ENCODE measurements at places on chromosomes 7 and 10. TPM values are rescaled to one million over a fixed set of nuclear protein-coding genes. Genes with fewer than 3 reads are reported as not detected.

ITGA8 gene
- 1.7 TPM for total RNA-seq

GRCh38 chr7:44755698-44756627 is 7.3 kb downstream of the ZMIZ2 start:
- DNase-seq = no peak

DNA sequence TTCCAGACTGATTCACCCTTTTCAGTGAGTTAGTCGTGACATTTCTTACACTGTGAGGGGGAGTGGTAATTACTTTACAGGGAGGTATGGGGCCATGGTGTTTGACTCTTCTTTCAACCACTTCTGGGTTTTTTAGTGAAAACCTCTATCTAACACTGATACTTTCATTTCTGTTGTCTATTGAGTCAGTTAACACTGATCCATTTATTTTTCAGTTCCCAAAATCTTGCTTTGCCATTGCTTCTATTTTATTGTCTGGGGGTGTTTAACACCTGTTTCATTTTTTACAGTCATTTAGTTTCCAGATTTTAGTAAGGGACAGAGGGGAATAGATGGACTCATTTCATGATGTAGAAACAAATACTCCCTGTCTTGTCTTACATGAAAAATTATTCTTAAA is 61.5 kb downstream of the HELLS start:
- no peak for DNase-seq

- peak; percentile 68 for DNase-seq
Observed at GRCh38 chr7:91266067-91266688, 1.9 kb downstream of the FZD1 start.

APBB1IP gene
- total RNA-seq = 4.8 TPM

UNCX gene
- not detected for total RNA-seq

DNA sequence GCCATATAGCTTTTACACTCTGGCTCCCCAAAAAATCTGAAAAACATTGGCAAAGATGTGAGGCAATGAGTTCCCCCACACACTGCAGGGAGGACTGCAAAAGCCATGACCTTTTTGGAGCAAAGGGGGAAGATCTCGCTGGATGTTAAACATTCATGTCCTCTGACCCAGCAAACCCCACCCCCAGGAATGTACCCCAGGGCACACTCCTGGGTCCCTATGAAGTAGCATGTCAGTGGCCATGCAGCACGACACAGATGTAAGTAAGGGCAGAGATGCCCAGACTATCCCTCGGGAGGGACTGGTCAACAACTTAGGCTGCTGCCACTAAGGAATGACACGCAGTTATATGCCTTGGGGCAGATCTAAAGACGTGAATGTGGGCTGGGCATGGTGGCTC is 100.6 kb downstream of the DLG5 start:
- no peak for DNase-seq

ANKRD30A gene
- not detected for total RNA-seq

DNA sequence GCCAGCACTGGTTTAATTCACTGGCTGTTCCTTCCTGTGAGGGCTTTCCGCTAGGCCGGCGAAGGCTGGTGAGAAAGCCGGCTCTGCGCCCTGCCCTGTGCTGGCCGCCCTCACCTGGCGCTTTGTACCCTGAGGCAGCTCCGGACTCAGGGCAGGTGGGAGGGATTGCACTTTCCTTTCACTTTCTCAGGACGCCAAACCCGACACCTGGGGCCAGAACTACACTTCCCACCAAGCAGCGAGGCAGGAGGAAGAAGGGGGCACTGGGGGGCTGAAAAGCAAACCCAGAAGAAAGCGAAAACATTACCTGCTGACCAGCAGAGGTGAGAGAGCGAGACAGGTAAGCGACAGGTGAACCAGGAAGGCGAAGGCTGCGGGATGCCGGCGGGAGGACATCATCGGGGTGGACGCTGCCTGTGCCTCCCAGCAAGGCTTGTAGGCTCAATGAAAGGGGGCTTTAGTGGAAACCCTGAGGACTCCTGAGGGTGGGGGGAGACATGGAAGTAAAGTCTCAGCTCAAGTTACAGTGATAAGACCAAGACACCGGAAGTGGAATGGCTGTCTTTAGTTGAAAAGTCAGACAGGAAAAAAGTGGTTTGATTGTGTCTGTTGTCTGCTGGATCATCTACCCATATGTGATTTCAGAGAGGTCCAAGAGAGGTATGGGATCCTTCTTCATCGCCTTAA is at the start of gene RAB19:
RAB19 (plus strand) TSS at position 181 of the 687 bp plus-strand sequence. CDS start 3,589 bp downstream, outside the sequence.
- no peak for DNase-seq

AUTS2 gene
- 5.3 TPM for total RNA-seq

UCN3 gene
- total RNA-seq = not detected

DNA sequence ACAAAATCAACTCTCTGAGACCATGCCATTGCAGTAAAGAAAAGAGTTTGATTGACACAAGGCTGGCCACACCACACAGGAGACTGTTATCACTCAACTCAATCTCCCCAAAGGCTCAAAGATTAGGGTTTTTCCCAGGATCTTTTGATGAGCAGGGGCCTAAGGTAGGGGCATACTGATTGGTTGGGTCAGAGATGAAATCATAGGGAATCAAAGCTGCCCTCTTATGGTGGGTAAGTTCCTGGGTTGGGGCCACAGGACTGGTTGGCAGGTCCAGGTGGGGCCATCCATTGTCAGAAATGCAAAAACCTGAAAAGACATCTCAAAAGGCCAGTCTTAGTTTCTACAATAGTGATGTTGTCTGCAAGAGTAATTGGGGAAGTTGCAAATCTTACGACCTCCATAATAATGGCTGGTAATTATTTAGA is 91.6 kb downstream of the AKR1D1 start:
- no peak for DNase-seq

DNA sequence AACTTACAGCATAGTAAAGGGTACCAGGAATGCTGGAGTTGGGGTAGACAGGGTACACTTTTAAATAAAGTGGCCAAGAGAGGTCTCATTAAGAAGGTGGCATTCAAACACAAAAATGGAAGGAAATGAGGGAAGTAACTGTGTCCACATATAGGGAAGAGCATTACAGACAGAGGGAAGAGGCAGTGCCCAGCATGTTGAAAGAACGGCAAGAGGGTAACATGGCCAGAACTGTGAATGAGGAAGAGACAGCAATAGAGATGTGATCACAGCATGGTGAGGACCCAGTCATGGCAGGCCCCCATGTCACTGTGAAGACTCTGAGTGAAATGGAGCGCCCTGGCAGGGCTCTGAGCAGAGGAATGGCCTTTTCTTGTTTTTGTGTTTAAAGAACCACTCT is 35.1 kb upstream of the ZNRF2 start:
- DNase-seq = no peak

GRCh38 chr7:116380025-116380424 is 119.5 kb upstream of the CAV2 start:
- DNase-seq = no peak

DNA sequence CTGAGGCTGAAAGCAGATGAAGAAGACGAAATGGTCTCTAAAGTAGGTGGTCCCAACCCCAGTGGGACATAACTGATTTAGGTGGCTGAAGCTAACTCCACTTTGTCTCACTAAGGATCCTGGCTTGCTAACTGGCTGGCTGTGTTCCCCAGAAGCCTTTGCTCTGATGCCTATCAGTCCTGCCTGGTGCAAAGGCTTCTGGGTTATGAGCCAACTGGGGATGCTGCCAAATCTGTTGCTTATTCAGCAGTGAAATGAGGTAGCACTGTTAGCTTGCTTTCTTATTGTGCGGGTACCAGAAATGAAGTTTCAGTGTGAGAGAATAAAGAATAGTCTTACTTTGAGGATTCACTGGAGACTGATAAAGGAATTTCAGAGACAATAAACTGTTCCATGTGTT is 18.1 kb downstream of the PRKG1 start:
- peak; percentile 80 for DNase-seq

DNA sequence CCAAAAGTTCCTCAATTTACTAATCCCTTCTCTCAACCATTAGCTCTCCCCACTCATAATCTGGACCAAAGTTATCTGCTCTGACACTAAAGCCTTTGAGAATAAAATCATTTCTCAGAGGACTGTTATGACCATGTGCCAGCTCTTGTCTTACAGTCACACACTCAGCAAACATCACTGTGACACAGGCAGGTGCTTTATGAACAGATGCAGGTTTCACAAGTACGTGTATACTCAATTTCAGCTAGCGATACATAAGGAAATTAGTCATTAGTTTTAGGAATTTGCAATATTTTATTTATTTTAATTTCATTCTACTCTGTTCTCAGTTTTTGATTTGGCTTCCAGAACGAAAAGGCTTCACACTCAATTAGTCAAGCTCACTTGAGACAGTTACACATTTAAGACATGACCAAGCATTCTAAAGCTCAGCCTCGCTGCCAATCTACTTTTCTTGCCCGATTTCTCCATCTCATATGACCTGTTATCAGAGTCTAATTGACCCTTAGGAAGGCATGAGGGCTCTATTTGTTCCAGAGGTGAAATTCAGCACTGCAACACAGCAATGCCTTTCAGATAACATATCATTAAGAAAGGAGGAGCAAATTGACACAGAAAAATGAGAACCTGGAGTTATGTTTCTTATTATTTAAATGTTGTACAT is 76.8 kb downstream of the TFEC start:
- no peak for DNase-seq

- no peak for DNase-seq
Observed at GRCh38 chr7:74256491-74257408, 2.6 kb upstream of the RFC2 start.

MYH16 gene
- total RNA-seq = not detected

TEX36 gene
- total RNA-seq = not detected

DNA sequence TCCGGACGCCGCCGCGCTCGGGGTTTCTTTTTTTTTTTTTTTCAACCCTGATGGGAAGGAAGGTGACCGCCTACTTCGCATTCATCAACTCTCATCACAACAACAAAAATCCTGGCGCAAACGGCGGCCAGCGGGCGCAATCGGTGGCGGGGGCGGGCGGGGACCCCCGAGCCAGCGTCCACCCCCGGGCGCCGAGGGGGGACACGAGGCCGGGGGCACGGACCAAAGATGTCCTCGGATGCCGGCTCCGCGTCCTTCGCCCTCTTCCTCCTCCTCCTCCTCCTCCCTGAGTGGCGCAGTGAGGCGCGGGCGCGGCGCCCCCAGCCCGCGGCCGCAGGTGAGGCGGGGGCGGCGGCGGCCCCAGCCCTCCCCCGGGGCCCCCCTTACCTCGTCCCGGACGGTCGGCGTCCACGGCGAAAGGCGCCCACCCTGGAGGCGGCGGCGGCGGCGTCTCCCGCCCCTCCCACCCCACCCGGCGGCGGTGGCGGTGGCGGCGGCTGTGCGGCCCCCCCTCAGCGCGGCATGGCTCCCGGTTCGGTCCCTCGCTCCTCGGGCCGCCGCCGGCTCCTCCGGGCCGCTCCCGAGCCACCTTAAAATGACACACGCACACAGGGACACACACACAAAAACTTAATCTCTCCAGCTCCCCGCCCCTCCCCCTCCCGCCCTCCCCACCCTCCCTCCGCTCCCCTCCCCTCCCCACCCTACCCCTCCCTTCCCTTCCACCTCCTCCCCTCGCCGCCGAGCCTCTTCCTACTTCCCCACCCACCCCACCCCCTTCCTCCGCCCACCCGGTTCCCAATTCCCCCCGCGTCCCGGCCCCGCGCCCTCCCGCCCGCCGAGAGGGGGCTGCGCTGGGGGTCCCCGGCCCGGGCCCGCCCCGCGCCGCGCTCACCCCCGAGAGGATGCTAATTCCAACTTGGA is at the start of gene CTBP2:
CTBP2 (minus strand) TSS at position 632 of the 924 bp plus-strand sequence.
- DNase-seq = peak; percentile 85

GRCh38 chr7:107167483-107168232 is 1.1 kb upstream of the HBP1 start:
- no peak for DNase-seq

DNA sequence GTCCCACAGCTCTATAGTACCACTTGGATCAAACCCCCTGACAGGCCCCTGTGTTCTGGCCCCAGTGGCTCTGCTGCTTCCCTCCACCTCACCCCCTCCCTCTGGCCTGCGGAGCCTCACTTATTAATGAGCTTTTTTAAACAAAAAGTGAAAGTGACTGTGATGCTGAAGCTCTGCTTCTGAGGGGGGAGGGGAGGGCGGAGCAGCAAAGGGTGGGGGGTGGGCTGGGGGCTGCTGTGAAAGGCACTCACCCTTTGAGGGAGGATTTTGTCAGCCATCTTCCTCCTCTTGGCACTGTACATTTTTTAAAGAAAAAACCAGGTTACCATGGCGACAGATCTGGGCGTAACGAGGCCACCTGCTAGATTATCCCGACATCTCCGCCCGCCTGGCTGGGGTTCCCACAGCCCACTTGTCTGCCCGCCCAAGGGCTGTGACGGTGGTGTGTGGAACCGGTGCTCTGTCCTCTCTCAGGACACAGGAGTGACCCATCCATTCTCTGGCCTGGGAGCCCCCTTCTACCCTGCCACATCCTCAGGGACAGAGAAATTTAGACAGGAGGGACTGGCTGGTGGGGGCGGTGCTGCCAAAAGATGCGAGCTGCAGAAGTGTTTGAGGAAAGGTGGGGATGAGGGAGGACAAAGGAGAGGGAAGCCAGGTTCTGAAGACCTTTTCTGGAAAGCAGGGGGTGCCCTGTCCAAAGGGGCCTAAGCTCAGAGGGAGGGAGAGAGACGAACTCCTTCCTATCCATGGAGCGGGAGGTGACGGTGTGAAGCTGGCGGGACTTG is 4.9 kb downstream of the SMARCD3 start:
- peak; percentile 44 for DNase-seq
